ENCODE measurements at places on chromosomes 13 and 19. TPM values are rescaled to one million over a fixed set of nuclear protein-coding genes. Genes with fewer than 3 reads are reported as not detected.

- no peak overlapping the region for H3K27ac ChIP-seq
- H3K36me3 ChIP-seq, result no peaks in the 10 kb centered on the region
- no peaks in the 10 kb centered on the region for H3K27me3 ChIP-seq
- no peak overlapping the region for H3K4me3 ChIP-seq
- DNase-seq, result no peak
These were observed 697.5 kb upstream of the PCDH20 start for GRCh38 chr13:62113179-62113578.

DNA sequence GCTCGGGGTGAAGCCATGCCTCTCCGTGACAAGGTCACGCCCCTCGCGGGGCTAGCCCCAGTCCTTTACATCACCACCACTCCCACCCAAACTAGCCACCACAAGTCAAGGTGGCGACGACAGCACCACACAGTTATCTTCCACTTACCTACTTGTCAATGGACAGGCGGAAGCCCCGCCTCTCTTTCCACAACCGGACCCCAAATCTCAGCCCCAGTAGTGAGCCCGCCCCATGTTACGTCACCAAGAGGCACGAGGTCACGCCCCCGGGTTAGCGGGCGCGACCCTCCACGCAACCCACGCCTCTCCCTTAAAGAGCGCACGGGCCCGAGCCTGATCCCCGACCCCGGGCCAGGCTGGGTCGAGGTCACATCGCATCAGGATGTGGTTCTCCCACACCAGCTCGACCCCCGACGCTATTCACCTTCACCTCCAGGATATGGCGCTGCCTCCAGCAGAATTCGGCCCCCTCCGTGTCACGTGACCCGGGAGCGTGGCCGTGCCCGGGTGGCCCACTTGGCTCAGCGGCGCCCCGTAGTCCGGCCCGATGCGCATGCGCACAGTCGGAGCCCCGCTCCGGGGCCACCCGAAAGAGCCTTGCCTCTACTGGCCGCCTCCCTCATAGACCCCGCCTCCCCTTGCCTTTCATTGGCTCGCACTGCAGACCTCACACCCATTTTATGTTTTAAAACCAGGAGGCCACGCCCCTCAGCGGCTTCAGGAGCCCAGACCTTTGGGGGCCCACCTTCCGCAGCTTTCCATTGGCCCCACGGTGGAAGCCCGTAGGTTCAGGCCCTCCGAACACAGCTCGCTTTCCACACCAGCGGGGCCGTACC is 18.2 kb downstream of the SYDE1 start:
- H3K27me3 ChIP-seq, result no peaks in the 10 kb centered on the region
- H3K36me3 ChIP-seq, result peaks cover 18% of the 10 kb centered on the region
- peak overlapping the region; percentile 92 for H3K4me3 ChIP-seq

- no peak overlapping the region for H3K4me3 ChIP-seq
- H3K4me1 ChIP-seq, result no peaks in the 10 kb centered on the region
- H3K36me3 ChIP-seq, result no peaks in the 10 kb centered on the region
- no peaks in the 10 kb centered on the region for H3K27me3 ChIP-seq
- DNase-seq, result no peak
These were observed 650.8 kb upstream of the GPC6 start for GRCh38 chr13:92575777-92576176.

DNA sequence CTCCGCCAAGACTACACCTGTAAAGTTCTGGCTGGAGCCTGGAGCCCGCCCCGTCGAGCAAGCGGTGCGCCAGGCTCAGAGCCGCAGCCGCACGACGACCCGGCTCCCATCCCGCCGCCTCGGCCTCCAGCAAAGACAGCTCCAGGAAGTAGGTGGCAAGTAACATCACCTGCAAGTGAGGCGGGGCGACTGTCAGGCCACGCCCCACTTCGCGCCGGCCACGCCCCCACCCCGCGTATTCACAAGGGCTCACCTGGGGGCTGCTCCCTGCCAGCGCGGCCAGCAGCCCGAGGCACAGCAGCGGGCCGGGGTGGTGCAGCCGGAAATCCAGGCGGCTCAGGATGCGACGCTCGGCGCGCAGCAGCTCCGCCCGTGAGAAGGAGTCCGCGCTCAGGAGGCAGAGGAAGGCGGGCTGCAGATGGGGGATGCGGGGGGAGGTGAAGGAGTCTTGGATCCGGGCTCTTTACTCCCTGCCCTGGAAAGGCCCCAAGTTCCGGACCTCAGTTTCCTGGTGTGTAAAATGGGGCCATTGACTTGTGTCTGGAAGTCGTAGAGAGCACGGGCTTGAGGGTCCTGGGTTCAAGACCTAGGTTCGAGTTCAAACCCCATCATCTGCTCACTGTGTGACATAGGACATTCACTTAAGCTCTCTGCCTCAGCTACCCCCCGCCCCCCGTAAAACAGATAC is 3.2 kb downstream of the CCNP start:
- peaks cover 13% of the 10 kb centered on the region for H3K4me1 ChIP-seq
- H3K36me3 ChIP-seq, result no peaks in the 10 kb centered on the region
- H3K4me3 ChIP-seq, result no peak overlapping the region

HSPB6 gene
- not detected for total RNA-seq

GRCh38 chr19:34649886-34650543 is 26.9 kb downstream of the SCGB2B2 start:
- H3K4me3 ChIP-seq, result no peak overlapping the region
- DNase-seq, result no peak
- no peaks in the 10 kb centered on the region for H3K27me3 ChIP-seq
- no peak overlapping the region for H3K27ac ChIP-seq
- H3K4me1 ChIP-seq, result no peaks in the 10 kb centered on the region
- H3K36me3 ChIP-seq, result no peaks in the 10 kb centered on the region

- no peak for DNase-seq
- H3K4me3 ChIP-seq, result no peak overlapping the region
- H3K4me1 ChIP-seq, result no peaks in the 10 kb centered on the region
- no peak overlapping the region for H3K27ac ChIP-seq
These were observed 41.4 kb downstream of the ZNF333 start for GRCh38 chr19:14731200-14731599.

ZNF805 gene
- 8.6 TPM for total RNA-seq

- peaks cover 2% of the 10 kb centered on the region for H3K27me3 ChIP-seq
- no peak overlapping the region for H3K27ac ChIP-seq
- H3K4me1 ChIP-seq, result peaks cover 3% of the 10 kb centered on the region
- no peak overlapping the region for H3K4me3 ChIP-seq
- no peaks in the 10 kb centered on the region for H3K36me3 ChIP-seq
- no peak for DNase-seq
These were observed 11.8 kb upstream of the SELENOW start for GRCh38 chr19:47766670-47767069.

TLE2 gene
- total RNA-seq, result 2.3 TPM

- peaks cover 61% of the 10 kb centered on the region for H3K36me3 ChIP-seq
- DNase-seq, result peak; percentile 82
- peak overlapping the region; percentile 95 for H3K27ac ChIP-seq
- peaks cover 59% of the 10 kb centered on the region for H3K4me1 ChIP-seq
- H3K27me3 ChIP-seq, result no peaks in the 10 kb centered on the region
- peak overlapping the region; percentile 75 for H3K4me3 ChIP-seq
These were observed 97.7 kb upstream of the DOCK9 start for GRCh38 chr13:99075268-99076191.

GRCh38 chr13:46303742-46304385 is 83.2 kb downstream of the RUBCNL start:
- H3K27ac ChIP-seq, result peak overlapping the region; percentile 10
- peaks cover 10% of the 10 kb centered on the region for H3K4me1 ChIP-seq
- peak; percentile 52 for DNase-seq
- peaks cover 6% of the 10 kb centered on the region for H3K36me3 ChIP-seq
- H3K27me3 ChIP-seq, result no peaks in the 10 kb centered on the region

ING1 gene
- total RNA-seq, result 18.4 TPM

DNA sequence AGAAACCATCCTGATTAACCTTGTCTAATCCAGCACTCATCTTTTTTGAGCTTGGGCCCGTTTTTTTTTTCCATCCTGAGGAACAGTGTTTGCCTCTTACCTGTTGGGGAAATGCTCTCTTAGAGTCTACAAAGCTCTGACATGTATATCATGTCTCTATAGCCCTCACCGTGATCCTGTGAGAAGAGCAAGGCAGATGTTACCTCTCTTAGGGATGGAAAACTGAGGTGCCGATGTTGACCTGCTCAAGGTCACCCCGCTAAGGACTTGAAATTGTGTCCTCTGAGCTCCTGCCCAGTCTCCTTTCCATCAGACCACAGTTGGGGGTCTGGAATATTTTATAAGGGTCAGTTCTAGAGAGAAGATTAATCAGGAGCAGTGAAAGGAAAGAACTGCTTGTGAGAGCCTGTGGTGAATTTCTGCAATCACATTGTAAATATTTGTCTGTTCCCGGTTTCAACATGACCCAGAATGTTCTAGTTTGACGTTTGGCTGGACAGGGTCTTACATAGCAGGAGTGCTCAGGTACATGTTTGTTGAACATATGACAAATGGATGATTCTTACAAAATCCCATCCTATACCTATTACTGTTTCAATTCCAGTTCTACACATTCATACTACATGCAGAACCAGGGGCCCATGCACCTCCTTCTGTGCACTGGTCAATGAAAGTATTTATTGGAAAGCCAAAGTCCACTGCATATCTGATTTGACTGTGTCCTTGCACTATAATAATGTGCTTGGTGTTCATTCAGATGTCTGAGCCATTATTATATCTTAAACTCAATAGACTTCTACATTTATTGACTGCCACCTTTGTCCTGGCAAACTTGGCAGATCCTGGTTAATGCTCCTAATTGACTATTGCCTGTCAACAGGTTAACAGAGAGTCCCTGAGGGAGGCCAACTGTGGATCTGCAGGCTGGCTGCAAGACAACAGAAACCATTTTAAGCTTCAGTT is 12.1 kb downstream of the SLC25A15 start:
- H3K27me3 ChIP-seq, result no peaks in the 10 kb centered on the region
- H3K36me3 ChIP-seq, result peaks cover 47% of the 10 kb centered on the region
- peaks cover 9% of the 10 kb centered on the region for H3K4me1 ChIP-seq
- DNase-seq, result no peak
- H3K4me3 ChIP-seq, result no peak overlapping the region
- no peak overlapping the region for H3K27ac ChIP-seq

DNA sequence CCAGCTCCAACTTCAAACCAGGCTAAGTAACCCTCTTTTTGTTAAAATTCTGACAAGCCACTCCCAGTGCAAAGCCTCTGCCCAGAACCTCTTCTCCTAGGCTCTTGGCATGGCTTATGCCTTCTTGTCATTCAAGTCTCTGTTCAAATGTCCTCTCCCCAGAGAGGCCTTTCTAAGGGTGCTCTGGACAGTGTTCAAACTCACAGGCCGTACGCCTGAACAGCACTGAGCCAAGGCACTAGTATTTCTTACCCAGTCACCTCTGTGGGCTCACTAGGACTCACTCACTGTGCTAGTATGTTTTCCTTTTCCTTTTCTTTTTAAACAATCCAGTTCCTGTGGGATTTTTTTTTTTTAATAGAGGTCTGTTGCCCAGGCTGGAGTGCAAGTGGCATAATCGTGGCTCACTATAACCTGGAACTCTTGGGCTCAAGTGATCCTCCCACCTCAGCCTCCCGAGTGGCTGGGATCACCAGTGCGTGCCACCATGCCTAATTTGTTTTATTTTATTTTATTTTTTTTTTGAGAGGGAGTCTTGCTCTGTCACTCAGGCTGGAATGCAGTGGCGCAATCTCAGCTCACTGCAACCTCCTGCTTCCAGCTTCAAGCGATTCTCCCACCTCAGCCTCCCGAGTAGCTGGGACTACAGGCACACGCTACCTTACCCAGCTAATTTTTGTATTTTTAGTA is 2.3 kb upstream of the ASF1B start:
- H3K4me3 ChIP-seq, result peak overlapping the region; percentile 62
- H3K4me1 ChIP-seq, result peaks cover 40% of the 10 kb centered on the region
- H3K36me3 ChIP-seq, result peaks cover 21% of the 10 kb centered on the region
- peak overlapping the region; percentile 73 for H3K27ac ChIP-seq
- no peaks in the 10 kb centered on the region for H3K27me3 ChIP-seq

DNA sequence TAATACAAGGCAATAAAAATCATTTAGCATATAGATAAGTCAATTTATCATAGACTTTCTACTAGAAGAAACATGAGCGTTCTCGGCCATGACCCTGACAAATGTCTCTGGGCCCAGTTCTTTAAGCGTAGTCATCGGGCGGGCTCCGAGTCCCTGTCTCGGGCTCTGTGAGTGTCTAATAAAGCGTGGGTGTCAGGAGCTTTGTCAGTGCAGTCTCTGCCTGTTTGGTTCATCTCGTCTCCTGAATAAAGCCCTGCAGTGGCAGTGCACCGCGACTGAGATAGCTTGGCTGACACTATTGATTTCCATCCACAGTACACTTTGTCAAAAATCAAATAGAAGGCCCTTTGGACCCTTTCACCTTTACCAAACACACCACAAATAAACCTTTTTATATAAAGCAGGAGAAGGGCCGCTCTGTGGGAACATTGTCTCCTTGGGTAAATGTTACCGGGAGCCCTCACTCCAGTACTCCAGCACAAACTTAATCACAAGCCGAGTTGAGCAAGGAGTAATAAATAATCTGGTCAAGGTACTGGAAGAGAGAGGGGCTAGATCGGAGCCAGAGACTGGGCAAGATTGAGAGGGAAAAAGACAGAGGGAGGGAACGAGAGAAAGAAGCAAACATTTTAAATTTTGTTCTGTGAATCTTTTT is 368.2 kb upstream of the TSHZ3 start:
- DNase-seq, result no peak
- H3K4me1 ChIP-seq, result no peaks in the 10 kb centered on the region

MYO9B gene
- total RNA-seq, result 120 TPM

TNFSF13B gene
- total RNA-seq, result 2.7 TPM

- H3K4me1 ChIP-seq, result no peaks in the 10 kb centered on the region
- H3K36me3 ChIP-seq, result peaks cover 5% of the 10 kb centered on the region
- DNase-seq, result no peak
- H3K4me3 ChIP-seq, result no peak overlapping the region
- no peak overlapping the region for H3K27ac ChIP-seq
These were observed 217.9 kb downstream of the VWA8 start for GRCh38 chr13:41742917-41743552.

DNA sequence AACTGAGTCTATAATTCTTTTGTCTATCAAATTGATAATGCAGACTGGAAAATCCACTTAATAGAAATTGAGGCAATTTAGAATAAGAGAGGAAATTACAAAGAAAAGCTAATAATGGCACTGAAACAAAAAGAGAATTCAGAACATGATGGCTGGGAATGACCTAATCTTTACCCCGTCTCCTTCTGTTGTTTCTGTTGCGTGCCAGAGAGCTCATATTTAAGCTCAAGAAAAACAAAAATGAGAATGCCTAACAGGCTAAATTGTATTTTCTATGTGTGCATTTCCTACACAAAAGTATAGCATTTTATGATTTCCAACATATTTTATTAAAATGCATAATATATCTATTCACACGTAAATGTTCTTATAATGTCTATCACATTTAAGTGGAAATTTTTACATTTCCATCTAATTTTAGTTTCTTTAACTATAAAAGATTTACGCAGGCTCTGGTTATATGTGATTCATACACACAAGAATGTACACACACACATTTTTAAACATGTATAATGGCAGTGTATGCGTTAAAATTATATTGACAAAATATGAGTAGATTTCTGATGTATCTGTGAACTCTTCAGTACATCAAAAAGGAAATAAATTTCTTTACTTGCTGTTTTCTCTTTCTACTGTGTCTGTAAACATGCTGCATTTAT is 432.3 kb downstream of the SLITRK6 start:
- H3K4me1 ChIP-seq, result no peaks in the 10 kb centered on the region
- no peak overlapping the region for H3K4me3 ChIP-seq
- no peak overlapping the region for H3K27ac ChIP-seq
- no peaks in the 10 kb centered on the region for H3K36me3 ChIP-seq
- no peak for DNase-seq
- no peaks in the 10 kb centered on the region for H3K27me3 ChIP-seq

GRCh38 chr13:73938372-73939070 is 195.7 kb downstream of the KLF12 start:
- H3K36me3 ChIP-seq, result peaks cover 27% of the 10 kb centered on the region
- no peak for DNase-seq
- no peaks in the 10 kb centered on the region for H3K27me3 ChIP-seq
- peaks cover 29% of the 10 kb centered on the region for H3K4me1 ChIP-seq
- no peak overlapping the region for H3K27ac ChIP-seq
- H3K4me3 ChIP-seq, result no peak overlapping the region

OR7D2 gene
- 0.37 TPM for total RNA-seq

SYT5 gene
- not detected for total RNA-seq

MADCAM1 gene
- 0.19 TPM for total RNA-seq

CABP5 gene
- not detected for total RNA-seq

Data from activated CD4-positive, alpha-beta T cell treated with anti-CD3 and anti-CD28 coated beads, Interleukin-2, amount 10 ng/mL, durations not matched to agents 24 days and 14 days (primary cell).